ENCODE measurements at places on chromosomes 4 and X.

DNA sequence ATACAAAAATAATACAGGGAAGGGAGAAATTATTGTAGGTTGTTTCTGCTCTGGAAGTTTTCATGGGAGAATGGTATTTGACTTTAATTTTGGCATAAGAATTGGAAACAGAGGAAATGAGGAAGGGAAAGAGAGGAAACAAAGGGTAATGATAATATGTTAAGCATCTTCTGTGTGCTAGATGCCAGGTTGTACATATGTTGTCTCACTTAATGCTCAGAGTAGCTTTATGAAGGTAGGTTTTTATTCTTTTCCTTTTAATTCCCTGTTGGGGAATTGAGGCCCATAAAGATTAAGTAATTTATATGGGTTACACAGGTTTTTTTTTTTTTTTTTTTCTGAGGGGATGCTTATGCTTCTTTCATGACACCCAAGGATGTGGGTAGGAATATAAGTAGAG lies 19.2 kb downstream of the BLTP1 start:
- no peak for DNase-seq

DNA sequence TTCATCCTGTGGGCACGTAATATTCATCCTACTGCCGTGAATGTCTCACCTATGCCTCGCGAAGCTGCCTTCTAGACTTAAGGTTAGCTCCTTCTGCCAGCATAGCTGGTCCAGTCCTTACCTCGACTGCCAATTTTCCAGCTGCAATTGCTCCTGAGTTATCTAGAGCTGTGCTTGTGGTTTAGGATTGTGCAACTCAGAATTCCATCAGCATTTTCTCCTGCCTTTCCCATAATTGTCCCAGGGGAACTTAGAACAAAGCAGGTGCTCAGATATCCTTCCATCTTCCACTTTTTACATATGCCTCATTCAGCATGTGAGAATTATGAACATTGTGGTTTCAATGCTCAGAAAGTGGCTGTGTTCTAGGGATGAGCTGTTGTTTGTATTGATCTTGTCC lies 131.4 kb upstream of the ADGRL3 start:
- no peak for DNase-seq

GRCh38 chr4:74230902-74231499 lies 73.1 kb downstream of the MTHFD2L start:
- DNase-seq, result peak; percentile 71

DNA sequence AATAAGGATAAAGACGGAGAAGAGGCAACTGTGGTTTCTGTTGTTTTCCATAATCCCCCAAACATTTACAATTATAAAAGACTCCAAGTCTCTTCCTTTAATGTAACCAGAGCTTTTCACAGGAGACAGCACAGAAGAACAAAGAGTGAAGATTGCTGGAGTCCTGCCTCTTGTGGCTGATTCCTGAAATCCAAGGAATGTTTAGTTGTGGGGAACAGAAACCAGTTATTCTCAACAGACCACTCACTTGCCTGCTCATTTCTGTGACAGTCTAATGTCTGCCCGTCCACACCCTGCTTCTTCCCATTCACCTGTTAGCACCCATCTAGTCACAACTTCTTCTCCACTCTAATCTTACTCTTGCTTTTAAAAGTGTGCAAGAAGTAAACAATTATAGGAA lies 12.1 kb downstream of the TEX13B start:
- DNase-seq, result no peak

- no peak for DNase-seq
Measured at GRCh38 chr4:176413171-176413570, 93.4 kb downstream of the SPCS3 start.

GRCh38 chrX:31837445-31838049 lies 765.7 kb upstream of the FTHL17 start:
- DNase-seq, result no peak

DNA sequence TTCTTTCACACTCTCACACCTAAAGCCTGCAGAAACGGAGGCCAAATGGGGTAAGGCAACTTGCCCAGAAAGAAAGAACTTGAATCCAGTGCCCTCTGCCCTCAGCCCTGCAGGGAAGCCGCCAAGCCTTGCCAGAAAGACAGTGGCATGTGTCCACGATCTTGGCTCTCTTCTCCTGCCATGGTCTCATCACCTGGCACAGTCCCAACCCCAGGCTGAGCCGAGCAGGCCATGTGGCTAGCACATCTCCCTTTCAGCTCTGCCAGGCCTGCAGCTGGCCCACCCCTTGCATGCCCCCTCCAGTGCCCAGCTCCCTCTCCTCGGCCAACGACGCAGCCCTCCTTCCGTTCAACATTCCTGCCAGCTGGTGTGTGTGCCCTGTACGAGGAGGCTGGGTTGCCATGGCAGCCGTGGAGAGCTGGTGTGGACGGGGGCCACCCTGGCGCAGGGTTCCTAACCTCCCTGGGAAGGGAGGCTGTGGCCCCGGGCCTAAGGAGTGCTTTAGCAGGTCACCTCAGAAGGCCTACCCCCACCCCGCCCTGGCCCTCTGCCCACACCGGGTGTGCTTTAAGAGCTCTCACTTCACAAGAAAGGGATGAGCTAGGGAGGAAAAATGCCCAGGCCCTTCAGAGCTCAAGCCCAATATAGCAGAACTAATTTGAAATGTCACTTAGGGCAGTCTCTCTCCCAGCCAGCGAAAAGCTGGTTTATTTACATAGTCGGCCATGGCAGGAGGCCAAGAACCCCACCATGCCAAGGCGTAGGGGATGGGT lies 73.0 kb upstream of the PJA1 start:
- no peak for DNase-seq

DNA sequence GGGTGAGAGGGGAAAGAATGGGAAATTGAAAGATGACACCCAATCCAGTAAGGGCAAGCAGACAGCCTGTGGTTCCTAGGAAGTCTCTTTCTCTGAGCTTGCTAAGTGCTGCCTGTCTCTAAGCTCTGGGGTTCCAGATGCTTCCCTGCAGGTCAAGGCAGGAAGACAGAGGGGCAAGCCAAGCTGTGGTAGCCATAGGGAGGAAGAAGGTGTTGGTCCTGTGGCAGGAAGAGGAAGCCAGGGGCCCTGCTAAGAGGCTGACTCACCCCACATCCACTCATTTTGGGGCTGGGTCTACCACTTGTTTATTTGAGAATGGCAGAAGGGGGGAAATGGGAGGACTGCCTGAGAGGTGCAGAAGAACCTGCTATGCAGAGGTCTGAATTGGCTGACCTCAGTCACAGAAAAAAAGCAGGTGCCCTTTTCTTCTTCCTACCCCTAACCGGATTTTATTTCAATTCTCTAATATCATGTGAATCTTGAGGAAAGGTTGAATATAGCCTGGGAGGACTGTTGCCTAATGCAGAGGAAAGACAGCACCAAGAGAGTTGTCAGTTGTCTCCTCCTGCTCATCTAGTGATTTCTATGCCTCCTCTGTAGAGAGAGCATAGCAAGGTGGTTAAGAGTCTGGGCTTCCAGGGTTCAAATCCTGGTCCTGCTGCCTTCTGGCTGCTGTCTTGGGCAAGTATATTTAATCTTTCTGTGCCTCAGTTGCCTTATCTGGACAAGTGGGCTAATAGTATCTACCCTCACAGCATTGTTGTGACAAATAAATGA lies 27.4 kb downstream of the HOPX start:
- DNase-seq, result peak; percentile 74

DNA sequence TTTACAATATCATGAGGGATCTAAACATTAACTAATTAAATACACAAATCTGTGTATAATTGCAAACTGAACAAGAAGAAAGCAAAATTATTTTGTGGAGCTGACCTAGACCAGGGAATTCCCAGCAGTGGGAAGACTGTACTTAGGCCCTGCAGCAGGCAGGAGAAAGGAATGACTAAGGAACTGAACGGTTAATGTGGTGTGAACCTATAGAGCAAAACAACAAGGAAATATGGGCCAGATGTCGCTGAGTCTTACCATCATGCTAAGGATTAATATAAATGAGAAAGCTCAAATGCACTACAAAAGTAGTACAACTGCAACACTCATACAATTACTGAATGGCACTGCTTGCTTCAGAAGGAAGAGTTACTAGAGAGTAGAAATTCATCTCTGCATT lies 120.3 kb upstream of the ATXN3L start:
- no peak for DNase-seq

GRCh38 chr4:181147416-181147951 lies 1095.7 kb upstream of the TENM3 start:
- DNase-seq, result no peak

DNA sequence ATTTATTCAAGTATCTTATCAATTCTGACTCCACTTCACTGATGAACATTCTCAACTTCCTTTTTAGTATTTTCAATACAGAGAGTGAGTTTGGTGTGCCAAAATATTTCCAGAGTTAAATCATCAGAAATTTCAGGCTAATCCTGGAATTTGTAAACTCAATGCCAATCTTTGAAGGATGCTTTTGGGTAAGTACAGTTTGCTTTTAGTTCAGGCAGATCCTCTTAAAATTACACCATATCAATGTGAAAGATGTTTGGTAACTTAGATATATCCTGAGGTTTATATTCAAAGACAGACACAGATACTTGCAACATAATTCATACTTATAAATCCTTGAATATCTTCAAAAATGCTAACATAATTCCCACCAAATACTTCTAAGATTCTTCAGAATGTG lies 76.0 kb upstream of the FAM47B start:
- DNase-seq, result no peak

GRCh38 chrX:108344216-108344615 lies 94.0 kb downstream of the COL4A6 start:
- no peak for DNase-seq

- no peak for DNase-seq
Measured at GRCh38 chrX:10350981-10351380, 194.2 kb downstream of the CLCN4 start.

GRCh38 chr4:26226629-26227376 lies 94.0 kb upstream of the RBPJ start:
- DNase-seq, result no peak

GRCh38 chr4:124890522-124890921 lies 178.0 kb upstream of the ANKRD50 start:
- no peak for DNase-seq

GRCh38 chr4:34271479-34272355 lies 1972.6 kb downstream of the ARAP2 start:
- DNase-seq, result no peak

DNA sequence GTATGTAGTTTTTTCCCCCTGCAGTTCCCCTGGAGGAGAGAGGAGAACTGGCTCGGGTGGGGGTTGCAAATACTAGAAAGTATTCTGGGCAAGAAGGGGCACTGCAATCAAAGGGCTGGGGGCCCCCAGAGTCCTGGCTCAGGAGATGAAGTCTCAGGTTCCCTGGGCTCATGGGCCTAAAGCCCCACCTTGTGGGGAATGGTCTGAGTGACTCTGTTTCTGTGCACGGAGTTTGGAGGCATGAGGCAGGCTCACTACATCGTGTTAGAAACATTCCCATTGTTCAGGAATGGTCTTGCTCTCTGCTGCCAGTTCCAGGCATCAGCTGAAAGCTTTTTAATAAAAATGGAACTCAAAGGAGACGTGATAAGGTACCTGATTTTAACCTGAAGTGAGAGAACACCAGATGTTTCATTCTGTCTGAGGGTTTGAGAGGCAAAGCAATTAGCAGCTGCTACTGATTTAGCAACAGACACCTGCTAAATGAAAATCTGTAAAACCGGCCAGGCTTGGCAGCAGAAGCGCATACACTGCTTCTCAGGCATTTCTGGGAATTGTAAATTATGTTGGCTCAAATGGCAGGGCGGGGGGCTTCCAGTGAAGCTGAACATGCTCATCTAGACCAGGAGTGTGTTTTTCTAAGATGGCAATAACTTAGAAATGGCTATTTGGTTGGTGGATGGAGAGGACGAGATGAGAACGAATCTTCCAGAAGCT lies 122.7 kb downstream of the TMEM164 start:
- peak; percentile 32 for DNase-seq

DNA sequence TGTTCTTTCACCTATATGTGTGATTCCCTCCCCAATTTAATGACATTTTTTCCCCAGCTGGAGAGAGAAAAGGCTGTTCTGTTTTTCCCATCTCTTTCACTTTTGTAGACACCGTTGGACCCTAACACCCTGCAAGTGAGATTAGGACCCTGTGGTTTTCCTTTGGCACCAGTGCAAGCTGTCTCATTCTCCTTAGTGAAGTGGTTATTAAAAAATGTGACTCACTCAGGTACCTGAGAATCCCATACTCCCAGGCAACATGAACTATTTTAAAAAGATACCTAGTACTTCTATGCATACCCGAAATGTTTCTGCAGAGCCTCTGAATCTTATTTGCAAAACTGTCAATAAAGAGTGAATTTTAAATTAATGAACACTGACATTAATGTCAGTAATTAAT lies 175.7 kb upstream of the TBC1D9 start:
- no peak for DNase-seq

DNA sequence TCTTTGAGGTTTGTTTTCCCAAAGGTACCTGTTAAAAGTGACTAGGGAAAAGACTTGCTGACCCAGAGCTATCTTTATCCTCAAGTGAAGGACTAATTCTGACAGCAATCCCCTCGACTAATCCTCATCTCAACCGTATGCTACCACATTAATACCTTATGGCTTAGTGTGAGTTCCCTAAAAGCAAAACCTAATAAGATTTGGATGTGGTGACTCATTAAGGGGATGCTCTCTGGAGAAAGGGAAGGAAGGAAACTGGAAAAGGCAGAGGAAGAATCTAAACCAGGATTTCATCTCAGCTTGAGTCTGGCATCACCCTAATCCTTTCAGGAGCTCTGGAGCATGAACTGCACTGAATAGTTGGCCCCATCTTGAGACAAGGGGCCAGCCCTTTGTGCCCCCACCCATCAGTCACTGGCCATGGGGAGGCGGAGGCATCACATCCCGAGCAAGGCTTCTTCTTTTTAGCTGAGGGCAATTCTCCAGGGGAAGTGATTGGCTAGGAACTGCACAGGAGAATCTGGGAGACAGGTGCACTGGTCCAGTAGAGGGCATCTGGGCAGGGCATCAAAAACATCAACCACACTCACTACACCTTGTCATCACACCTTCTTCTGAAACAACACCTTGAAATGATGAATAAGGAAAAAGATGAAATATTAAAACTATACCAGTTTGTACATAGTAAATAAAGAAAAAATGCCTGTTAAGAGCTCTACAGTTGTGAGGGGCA lies 6.9 kb upstream of the BBS7 start:
- DNase-seq, result no peak

GRCh38 chrX:97366237-97366636 lies 482.5 kb downstream of the RPA4 start:
- DNase-seq, result no peak

DNA sequence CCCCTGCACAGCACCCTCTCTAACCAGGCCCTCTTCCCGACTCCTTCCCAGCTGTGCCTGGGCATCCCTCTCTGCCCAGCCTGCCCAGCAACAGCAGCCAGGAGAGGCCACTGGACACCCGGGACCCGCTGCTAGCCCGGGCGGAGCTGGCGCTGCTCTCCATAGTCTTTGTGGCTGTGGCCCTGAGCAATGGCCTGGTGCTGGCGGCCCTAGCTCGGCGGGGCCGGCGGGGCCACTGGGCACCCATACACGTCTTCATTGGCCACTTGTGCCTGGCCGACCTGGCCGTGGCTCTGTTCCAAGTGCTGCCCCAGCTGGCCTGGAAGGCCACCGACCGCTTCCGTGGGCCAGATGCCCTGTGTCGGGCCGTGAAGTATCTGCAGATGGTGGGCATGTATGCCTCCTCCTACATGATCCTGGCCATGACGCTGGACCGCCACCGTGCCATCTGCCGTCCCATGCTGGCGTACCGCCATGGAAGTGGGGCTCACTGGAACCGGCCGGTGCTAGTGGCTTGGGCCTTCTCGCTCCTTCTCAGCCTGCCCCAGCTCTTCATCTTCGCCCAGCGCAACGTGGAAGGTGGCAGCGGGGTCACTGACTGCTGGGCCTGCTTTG lies 1.1 kb downstream of the AVPR2 start:
- no peak for DNase-seq

Measured in KBM-7 (cell line).